ENCODE measurements at places on chromosomes 7 and 10.
A peak's percentile ranks its signal among the peaks of the same experiment; 100 is the strongest.

GRCh38 chr7:1512781-1513656 is 8.8 kb upstream of the INTS1 start:
- peak; percentile 86 for DNase-seq

- DNase-seq, result no peak
Observed at GRCh38 chr7:94511718-94512117, 2.1 kb downstream of the CASD1 start.

- DNase-seq, result no peak
Observed at GRCh38 chr7:87059525-87060287, at the start of gene ELAPOR2. Gene ELAPOR2, minus strand, starts transcription at chr7:87059654. Its CDS starts 141 bp downstream, at chr7:87059513.

- DNase-seq, result no peak
Observed at GRCh38 chr7:35747611-35748010, 52.7 kb upstream of the HERPUD2 start.

DNA sequence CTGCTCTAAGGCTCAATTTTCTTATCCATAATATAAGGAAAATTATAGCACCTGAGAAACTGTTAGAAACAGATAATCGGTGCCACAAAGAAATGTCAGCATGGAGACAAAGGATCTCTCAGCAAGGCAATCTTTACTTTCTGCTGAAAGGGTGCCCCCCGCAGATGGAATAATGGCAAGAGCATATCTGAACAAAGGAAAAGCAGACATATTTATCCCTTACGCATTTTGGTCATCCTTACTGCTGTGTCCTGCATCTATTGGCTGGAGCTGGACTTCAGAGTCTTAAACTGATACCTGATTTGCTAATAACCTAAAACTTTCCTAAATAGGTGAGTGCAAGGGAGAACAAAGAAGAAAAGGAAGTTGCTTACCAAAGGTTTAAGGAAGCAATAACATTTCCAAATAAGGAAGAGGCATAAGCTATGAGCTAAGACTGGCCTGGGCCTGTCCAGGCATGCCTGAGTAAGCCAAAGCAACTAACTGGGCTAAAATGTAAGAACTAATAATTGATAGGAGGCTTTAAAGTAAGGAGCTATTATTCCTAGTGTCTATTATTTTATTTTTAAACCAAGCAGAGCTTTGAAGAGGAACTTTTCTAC is 39.6 kb upstream of the ELMO1 start:
- DNase-seq, result no peak

GRCh38 chr10:59668096-59668495 is 41.6 kb downstream of the SLC16A9 start:
- no peak for DNase-seq

DNA sequence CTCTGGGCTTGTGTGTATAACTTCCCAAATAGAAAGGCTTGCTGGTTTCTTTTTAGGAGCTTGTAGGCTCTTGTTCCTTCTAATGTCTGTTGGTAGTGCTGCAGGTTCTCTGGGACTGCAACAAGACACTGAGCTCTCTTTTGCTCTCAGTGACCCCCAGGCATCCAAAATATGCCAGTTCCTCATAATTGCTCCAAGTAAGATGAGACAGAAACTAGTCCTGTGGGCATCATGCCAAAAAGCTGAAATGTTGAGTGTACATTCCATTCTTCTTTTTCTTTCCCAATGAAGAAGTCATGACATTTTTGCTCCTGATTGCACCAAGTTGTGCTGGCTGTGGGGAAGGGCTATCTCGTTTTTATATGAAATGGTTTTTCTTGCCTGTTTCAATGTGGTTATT is 7.1 kb upstream of the BTBD16 start:
- DNase-seq, result no peak

- no peak for DNase-seq
Observed at GRCh38 chr10:17208476-17208875, 7.0 kb upstream of the TRDMT1 start.

GRCh38 chr7:36814311-36814710 is 90.0 kb upstream of the AOAH start:
- no peak for DNase-seq

GRCh38 chr10:72110673-72111401 is 22.5 kb upstream of the SPOCK2 start:
- DNase-seq, result no peak

GRCh38 chr7:31794851-31795344 is 107.9 kb downstream of the PPP1R17 start:
- DNase-seq, result no peak

- DNase-seq, result peak; percentile 43
Observed at GRCh38 chr7:92609921-92610518, 19.8 kb upstream of the FAM133B start.

DNA sequence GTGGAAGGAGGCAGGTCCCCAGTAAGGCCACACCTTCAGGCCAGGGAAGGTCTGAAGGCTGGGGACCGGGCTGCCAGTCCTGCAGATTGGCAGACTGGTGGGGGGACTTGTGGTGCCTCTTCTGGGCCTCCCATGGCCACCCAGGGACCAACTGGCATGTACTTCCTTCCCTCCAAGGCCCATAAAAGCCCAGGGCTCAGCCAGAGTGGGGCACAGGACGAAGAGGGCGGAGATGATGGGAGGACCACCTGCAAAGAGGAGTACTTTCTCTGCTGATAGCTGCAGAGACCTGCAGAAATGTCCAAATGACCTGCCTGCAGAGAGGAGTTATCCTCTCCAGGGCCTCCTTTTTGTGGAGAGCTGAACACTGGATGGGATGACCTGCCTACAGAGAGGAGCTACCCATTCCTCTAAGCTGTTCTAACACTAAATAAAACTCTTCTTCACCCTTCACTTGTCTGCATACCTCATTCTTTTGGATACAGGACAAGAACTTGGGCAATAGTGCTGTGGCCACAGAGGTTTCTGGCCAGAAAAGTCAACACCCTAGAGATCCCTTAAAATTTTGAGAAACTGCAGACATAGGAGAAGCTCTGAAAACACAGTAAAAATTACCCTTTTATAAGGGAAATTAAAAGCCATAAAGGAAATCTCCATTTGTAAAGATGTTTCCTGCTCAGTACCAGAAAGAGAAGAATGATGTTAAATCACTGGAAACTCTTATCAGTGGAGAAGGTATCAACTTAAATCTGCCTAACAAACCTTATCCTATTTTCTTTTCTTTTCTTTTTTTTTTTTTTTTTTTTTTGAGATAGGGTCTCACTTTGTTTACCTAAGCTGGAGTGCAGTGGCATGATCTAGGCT is 20.7 kb upstream of the PRF1 start:
- no peak for DNase-seq

DNA sequence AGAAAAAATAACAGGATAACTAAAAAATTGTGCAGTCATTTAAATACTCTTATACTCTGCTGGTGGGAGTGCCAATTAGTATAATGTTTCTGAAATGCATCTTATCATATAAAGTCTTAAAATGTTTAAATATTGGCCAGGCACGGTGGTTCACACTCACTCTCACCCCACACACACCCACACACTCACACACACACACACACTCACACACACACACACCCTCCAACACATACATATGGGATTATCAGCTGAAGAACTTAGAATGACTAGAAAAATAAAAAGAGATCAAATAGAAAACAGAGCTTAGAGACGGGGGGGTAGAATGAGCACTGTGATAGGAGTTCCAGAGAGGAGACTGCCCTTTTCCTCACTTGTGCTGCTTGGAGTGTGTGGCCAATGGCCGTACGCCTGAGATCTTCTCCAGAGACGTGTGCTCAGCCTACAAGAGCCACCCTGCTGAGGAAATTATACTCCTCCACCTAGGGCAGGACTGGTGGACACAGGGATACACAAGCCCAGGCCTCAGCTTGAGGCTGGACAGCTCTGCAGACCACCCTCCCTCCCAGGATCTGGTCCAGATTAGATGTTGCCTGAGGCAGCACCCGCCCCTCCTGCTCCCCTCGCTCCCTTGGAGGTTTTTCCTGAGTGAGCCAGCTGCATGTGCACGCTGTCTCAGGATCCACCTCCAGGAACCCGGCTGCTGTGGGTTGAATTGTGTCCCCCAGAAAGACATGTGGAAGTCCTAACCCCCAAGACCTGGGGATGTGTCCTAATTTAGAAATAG is 26.5 kb upstream of the PRKAG2 start:
- no peak for DNase-seq

DNA sequence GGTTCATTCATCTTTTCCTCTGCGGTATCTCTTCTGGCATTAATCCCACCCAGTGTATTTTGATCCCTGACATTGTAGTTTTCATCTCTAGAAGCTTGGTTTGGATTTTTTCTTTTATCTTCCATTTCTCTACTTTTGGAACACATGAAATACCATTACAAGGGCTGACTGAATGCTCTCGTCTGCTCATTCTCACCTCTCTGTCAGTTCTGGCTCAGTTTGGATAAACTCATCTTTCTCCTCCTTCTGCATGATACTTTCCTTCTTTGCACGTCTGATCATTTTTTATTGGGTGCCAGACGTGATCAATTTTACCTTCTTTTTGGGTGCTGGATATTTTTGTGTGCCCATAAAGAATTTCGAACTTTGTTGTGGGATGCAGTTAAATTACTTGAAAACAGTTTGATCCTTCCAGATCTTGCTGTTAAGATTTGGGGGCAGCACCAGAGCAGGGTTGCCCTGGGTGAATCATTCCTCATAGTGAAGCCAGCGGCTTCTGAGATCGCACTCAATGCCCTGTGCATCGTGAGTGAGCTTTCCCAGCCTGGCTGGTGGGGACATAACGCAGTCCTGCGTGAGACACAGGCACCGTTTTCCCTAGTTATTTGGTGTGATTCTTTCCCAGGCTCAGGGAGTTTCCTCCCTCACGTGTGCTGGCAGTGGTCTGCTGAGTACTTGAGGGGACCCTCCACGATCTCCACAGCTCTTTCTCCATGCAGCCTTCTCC is 53.8 kb downstream of the LHPP start:
- DNase-seq, result no peak

DNA sequence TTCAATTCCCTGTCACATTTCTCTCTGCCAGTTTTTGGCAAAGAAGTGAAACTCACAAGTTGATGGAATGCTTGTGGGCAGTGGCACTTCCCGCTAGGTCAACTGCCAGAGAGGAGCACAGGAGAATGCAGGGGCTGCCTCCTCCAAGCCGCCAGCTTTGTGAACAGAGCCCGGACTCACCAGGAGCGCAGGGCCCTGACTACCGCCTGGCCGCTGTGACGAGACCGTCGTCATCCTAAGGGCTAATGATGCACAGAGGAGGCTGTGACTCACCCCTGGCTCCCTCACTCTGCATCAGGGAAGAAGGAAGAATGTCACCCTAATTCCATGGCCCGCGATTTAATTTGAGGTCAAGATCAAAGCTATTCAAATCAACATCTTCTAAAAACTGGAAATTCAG is 123.9 kb downstream of the TAX1BP1 start:
- no peak for DNase-seq

DNA sequence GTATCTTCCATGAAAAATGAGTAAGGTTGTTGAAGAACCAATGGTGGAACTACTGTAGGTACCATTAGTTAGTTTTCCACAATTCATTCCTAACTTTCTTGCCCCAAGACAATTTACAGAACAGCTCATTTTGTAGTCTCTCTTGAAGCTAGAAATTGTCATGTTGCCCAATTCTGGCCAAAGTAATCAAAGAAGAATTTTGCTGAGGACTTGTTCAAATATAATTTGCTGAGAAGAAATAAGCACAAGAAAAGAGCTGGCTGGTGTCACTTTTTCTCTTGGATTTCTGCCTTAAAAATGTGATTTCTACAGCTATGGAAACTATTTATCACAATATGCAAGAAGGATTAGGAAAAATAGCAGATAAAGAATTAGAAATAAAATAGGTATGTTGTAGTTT is 199.2 kb upstream of the SEMA3A start:
- DNase-seq, result no peak

GRCh38 chr7:82114237-82114636 is 329.3 kb downstream of the CACNA2D1 start:
- no peak for DNase-seq

DNA sequence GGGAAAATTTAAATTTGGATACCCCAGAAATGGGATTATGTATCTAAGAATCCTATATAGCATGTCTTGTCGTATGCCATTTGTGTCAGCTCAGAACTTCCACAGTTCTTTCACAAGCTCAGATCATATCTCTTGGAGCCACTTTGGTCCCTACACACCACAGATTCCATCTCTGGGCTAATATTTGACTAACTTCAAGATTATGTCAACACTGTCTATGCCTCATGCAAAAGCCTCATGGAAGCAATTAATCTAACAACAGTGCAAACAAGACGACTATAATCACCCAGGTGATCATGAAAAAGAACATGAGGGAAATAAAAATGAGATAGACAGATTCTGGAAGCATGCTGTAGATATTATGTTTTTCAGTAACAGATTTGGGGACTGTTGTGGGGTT is 189.1 kb downstream of the LRRTM3 start:
- no peak for DNase-seq

GRCh38 chr7:19121977-19122588 is 4.6 kb upstream of the TWIST1 start:
- no peak for DNase-seq

DNA sequence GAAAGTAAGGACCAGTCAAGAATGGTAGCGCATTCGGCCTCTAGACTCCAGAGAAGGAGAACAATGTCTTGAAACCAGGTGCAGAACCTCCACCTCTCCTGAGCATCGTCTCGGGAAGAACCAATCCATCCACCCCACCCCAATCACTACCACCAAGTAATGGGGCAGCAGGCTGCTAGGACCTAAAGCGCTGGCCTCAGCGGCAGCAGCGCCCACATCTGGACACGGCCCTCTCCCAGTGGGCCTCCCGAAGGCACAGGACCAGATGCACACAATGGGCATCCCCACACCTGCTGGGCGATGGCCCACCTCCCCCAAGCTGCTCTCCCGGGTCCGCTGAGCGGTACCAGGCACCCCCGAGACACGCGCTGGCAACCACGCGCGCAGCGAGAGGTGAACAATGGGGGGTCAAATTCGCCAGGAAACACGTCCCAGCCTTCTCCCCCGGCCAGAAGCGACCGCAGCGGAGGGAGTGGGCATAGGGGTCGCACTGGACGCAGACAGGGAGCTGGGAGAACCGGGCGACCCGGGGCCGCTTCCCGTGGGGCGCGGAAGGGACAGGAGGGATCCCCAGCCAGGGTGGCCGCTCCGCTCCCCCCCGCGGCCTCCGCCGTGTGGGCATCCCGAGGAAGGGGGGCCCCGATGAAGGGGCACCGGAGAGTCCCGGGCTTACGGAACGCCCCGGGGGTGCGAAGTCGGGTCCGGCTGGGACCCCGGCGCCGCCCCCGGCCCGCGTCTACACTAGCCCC is 506 bp downstream of the CTTNBP2 start:
- DNase-seq, result no peak

- no peak for DNase-seq
Observed at GRCh38 chr7:45015313-45015712, 15.3 kb downstream of the CCM2 start.

- DNase-seq, result no peak
Observed at GRCh38 chr10:62511656-62512055, 137.5 kb downstream of the ZNF365 start.

Measured in hematopoietic multipotent progenitor cell treated with erythropoietin and hydrocortisone succinate and interleukin-3 and kit ligand, for 17 days (in vitro differentiated cells).